ENCODE measurements at places on chromosomes 16 and 17.

DNA sequence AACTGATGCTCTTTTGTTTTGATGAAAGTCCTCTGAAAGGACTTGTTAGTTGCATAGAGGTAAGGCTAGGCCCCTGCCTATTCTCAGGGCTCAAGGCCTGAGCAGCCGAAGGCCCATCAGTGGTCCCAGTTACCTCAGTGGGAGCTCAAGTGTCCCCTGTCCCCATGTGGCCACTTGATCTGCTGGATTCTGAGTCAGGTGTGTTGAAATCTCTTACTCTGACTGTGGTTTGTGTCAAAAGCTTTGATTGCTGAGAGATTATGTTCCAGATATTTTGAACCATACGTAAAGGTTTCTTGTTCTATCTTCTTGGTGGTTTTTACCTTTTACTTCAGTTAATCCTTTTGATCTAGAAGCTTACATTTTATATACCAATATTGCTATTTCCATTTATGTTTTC lies 191.7 kb downstream of the LGALS9B start:
- H3K4me1 ChIP-seq: no peaks in the 10 kb centered on the region
- no peaks in the 10 kb centered on the region for H3K27me3 ChIP-seq
- no peak overlapping the region for H3K4me3 ChIP-seq
- H3K27ac ChIP-seq: no peak overlapping the region
- H3K36me3 ChIP-seq: no peaks in the 10 kb centered on the region

GRCh38 chr17:49409066-49409465 lies 5.6 kb downstream of the PHB1 start:
- H3K4me3 ChIP-seq: no peak overlapping the region
- H3K4me1 ChIP-seq: peaks cover 6% of the 10 kb centered on the region
- H3K27ac ChIP-seq: no peak overlapping the region
- no peak for DNase-seq

DNA sequence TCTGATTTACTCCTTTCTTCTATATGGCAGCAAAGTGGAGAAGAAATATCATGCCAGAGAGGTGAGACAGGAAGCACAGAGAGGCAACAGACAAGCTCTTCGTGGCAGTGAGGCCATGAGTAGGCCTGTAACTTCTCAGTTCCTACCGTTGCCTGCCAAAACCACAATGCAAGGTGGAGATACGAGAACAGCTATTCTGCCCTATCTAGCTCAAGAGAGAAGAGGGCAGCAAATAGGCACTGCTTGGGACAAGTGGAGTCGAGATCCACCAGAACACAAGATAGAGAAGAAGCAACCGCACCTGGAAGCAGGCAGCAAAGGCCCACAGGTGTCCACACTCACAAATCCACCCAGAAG lies 24.8 kb downstream of the RANBP10 start:
- peaks cover 11% of the 10 kb centered on the region for H3K4me1 ChIP-seq
- H3K36me3 ChIP-seq: no peaks in the 10 kb centered on the region
- H3K27ac ChIP-seq: no peak overlapping the region
- H3K27me3 ChIP-seq: no peaks in the 10 kb centered on the region
- no peak for DNase-seq
- no peak overlapping the region for H3K4me3 ChIP-seq

DNA sequence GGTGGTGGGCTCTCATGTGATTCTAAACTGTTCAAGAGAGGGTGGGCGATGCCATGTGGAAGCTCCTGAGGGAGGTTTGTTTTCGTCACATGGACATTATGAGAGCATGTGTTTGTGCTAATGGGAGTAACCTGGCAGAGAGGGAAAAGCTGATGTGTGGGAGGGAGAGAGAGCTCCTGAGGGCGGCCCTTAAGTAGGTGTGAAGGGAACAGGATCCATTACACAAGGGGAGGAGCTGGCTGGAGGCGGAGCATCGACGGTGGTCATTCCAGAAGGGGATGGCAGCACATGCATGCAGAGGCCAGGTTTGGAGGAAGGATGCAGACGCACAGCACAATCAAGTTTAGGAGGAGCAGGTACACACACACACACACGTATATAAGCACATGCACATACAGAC lies 197.5 kb downstream of the RPTOR start:
- H3K27ac ChIP-seq: no peak overlapping the region
- H3K27me3 ChIP-seq: no peaks in the 10 kb centered on the region
- H3K36me3 ChIP-seq: no peaks in the 10 kb centered on the region
- no peak overlapping the region for H3K4me3 ChIP-seq
- no peaks in the 10 kb centered on the region for H3K4me1 ChIP-seq

GRCh38 chr16:767743-768235 lies 7.3 kb downstream of the MSLN start:
- H3K27me3 ChIP-seq: no peaks in the 10 kb centered on the region
- no peaks in the 10 kb centered on the region for H3K36me3 ChIP-seq
- H3K4me3 ChIP-seq: no peak overlapping the region

- DNase-seq: no peak
- H3K27ac ChIP-seq: peak overlapping the region; percentile 72
- H3K27me3 ChIP-seq: no peaks in the 10 kb centered on the region
- peaks cover 23% of the 10 kb centered on the region for H3K4me1 ChIP-seq
These were observed 6.7 kb upstream of the PHKG2 start for GRCh38 chr16:30741461-30741914.

- DNase-seq: no peak
- peaks cover 26% of the 10 kb centered on the region for H3K4me1 ChIP-seq
- H3K4me3 ChIP-seq: peak overlapping the region; percentile 90
- H3K27ac ChIP-seq: peak overlapping the region; percentile 96
- H3K27me3 ChIP-seq: no peaks in the 10 kb centered on the region
These were observed 584 bp upstream of the TNRC6A start for GRCh38 chr16:24728891-24729242.

GRCh38 chr17:39737760-39738567 lies at the start of gene GRB7:
Gene GRB7, plus strand, starts transcription at chr17:39737938. Its CDS starts 4,364 bp downstream, at chr17:39742302.
- no peaks in the 10 kb centered on the region for H3K36me3 ChIP-seq
- DNase-seq: no peak
- peaks cover 9% of the 10 kb centered on the region for H3K4me1 ChIP-seq

DNA sequence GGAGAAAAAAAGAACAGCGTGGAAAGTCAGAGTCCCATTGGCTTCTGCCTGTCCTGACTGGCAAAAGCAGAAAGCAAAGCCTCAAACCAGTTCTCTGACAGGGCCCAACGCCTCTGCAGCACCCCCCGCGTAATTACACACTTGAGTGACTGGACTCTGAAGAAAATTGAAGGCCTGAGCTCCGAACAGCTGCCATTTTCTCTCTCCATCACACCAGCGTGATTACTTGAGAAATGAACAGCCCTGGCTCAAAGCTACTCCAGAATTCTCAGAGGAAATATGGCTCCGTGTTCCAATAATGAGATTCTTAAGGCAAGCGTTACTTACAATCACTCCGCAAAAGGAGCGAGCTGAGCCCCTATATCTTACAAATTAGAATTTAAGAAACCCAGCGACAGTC lies 142.7 kb upstream of the C17orf78 start:
- H3K36me3 ChIP-seq: peaks cover 4% of the 10 kb centered on the region
- no peaks in the 10 kb centered on the region for H3K4me1 ChIP-seq
- no peak for DNase-seq
- no peaks in the 10 kb centered on the region for H3K27me3 ChIP-seq

- no peak overlapping the region for H3K27ac ChIP-seq
- peaks cover 18% of the 10 kb centered on the region for H3K4me1 ChIP-seq
- no peak for DNase-seq
- H3K36me3 ChIP-seq: peaks cover 19% of the 10 kb centered on the region
These were observed 50.7 kb downstream of the FOXK2 start for GRCh38 chr17:82570277-82570676.

- DNase-seq: no peak
- peaks cover 8% of the 10 kb centered on the region for H3K4me1 ChIP-seq
- H3K36me3 ChIP-seq: no peaks in the 10 kb centered on the region
- no peaks in the 10 kb centered on the region for H3K27me3 ChIP-seq
- peak overlapping the region; percentile 42 for H3K4me3 ChIP-seq
These were observed 108.6 kb downstream of the CMIP start for GRCh38 chr16:81553080-81553813.

DNA sequence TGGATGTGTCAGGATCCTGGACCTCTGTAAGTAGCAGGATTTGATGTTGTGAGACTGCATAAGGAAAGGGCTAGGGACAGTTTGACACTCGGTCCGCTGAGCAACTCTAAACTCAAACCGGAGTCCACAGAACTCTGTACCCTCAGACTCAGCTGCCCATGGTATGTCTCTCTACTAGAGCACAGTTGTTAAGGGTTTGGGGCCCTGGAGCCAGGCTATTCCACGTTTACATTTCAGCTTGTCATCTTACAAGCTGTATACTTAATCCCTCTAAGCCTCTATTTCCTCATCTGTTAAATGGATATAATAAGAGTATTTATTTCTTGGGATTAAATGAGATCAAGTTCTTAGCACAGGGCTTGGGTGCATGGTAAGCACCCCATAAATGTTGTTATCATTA lies 27.9 kb downstream of the HOXB1 start:
- H3K27ac ChIP-seq: no peak overlapping the region
- H3K36me3 ChIP-seq: no peaks in the 10 kb centered on the region
- no peaks in the 10 kb centered on the region for H3K27me3 ChIP-seq
- H3K4me1 ChIP-seq: no peaks in the 10 kb centered on the region

Measured in thoracic aorta (tissue), 2 donors.